Stimulated activated CD4-positive, alpha-beta T cell treated with anti-CD3 and anti-CD28 coated beads, Interleukin-1b, Interleukin-23, amount 100 ng/mL, for 24 hours (primary cell): ENCODE measurements at places on chromosomes 12 and 14.

GRCh38 chr14:99256483-99256874 is 15.5 kb downstream of the BCL11B start:
- DNase-seq: no peak

GRCh38 chr12:39145175-39145999 is 240.0 kb upstream of the CPNE8 start:
- DNase-seq: peak; percentile 7

- DNase-seq: no peak
Observed at GRCh38 chr12:1936406-1937320, 18.2 kb upstream of the CACNA2D4 start.

GRCh38 chr12:31337952-31338351 is 12.0 kb upstream of the SINHCAF start:
- no peak for DNase-seq

DNA sequence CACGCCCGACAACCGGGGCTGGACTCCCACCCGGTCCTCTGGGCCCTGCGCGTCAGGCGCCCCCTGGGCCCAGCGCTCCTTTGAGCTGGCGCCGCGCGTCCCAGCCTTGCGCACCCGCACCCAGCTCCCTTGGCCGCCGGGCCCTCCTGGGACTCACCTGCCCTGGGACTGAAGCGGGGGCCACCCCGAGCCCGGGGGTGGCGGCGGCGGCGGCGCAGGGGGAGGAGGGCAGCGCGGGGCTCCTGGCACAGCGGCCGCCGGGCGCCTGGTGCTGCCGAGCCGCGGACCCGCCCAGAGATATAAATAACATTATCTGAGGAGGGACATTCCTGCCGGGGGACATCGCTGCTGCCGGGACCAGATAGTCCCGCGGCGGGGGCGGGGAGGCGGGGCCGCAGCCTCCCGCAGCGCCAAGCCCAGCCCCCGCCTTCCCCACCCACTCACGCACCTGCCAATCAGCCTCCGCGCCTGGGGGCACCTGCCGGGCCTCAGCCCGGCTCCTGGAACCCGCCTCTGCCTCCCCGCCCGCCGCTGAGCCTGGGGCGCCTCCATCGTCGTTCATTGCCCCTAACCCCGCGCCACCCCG is at the start of gene SPTB:
SPTB (minus strand) TSS at position 273 of the 586 bp plus-strand sequence. CDS start 56,813 bp downstream, outside the sequence.
- peak; percentile 24 for DNase-seq

GRCh38 chr14:52711666-52712065 is 4.7 kb downstream of the PSMC6 start:
- DNase-seq: no peak

GRCh38 chr14:82488473-82488872 is 954.8 kb upstream of the SEL1L start:
- no peak for DNase-seq

GRCh38 chr12:124849382-124849781 is 14.3 kb downstream of the SCARB1 start:
- DNase-seq: no peak

DNA sequence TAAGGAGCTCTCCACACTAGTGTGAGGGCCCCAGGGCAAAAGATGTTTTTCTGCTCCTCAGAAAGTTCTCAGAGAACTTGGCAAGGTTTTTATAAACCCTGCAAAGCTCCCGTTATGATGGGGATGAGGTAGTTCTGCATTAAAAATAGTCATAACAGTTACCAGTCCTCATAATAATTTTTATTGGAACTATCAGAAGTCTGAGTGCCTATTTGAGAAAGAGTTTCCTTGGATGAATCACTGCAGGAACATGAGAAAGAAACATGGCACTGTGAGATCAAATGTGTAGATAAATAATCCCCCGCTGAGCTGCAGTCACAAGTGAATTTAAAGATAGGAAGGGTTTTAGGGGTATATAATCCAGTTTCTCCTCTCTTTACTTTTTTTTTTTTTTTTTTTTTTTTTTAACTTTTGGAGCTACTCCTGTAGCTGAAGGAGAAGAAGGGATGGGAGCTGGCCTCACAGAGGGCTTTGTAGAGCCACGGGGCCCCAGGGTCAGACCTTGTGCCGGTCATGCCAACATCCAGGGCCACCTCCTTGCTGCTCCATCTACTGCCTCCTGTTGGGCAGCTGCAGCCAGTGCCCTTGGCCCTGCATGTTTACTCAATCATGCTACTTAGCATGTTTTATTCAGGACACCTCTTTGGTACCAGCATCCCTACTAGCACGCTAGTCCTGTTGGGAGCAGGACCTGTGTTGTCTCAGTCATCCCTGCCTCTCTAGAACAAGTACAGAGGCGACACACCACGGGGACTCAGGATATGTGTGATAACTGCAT is 39.5 kb downstream of the EVL start:
- no peak for DNase-seq

DNA sequence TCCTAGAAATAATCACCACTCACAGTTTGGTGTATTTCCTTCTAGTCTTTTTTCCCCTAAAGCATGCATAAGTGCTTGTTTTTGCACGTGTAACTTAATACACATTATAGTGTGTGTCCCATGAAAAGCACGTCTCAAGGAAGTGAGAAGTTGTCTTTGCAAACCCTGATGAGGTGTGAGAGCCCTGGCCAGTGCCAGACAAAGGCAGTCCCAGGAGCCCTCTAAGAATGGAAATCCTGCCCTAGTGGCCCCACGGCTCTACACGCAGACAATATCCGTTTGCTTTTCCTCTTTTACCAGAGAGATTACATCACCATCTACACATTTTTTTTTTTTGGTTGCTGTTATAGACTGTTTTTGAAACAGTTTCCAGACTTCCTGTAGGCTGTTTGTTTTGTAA is 85.5 kb upstream of the FZD10 start:
- no peak for DNase-seq

GRCh38 chr12:2299206-2299605 is 246.4 kb downstream of the CACNA1C start:
- no peak for DNase-seq

GRCh38 chr12:76787689-76788088 is 23.8 kb downstream of the ZDHHC17 start:
- DNase-seq: no peak

DNA sequence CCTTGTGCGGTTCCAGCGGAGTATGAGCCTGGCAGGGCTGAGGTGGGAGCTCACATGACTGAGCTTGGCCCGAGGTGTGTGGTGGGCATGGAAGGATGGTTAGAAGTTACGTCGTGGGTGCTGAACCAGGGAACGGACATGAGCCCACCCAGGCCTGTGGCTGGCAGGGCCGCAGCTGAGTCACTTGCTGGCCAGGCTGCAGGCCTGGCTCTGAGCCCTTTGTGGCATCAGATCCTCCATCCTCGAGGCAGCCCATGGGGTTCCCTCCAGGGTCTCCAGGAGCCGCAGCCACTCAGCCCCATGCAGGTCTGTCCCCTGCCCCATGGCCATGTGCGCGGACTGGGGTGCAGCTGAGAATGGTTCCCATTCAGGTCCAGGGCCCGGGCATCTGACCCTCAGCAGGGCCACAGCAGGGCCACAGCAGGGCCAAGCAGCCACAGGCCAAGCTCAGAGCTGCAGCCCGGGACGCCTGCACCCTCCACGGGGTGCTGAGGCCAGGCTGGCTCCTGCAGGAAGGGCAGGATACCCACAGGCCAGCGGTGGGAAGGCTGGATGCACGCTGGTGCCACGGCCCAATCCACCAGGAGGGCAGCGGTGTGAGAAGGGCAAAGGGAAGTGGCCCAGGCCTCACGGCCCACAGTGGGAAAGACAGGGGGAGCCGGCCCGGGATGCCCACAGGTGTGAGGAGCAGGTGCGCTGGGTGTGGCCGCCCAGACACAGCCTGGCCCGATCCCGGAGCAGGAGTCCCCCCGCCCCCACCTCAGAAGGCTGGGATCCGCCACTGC is 26.3 kb upstream of the ULK1 start:
- no peak for DNase-seq

DNA sequence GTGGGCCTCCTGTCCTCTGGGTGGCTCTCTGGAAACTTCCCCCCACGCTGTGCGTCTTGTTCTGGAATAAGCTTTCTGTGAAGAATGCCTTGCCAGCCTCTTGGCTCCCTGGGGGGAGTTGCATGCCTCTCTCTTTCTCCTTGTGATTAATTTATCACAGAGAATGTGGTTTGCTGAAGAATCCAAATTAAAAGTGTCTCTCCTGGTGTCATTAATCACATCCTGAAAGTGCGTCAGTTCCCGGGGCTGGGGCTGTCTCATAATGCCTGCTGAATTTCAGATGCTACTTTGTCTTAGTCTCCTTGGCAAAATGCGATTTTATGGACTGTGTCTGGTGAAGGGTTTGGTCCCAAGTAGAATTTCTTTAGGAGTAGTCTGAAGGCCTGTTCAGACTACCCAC is 787.7 kb upstream of the TMEM132C start:
- DNase-seq: no peak

- no peak for DNase-seq
Observed at GRCh38 chr12:104310751-104311633, 7.5 kb downstream of the EID3 start.

GRCh38 chr12:119082016-119082415 is 96.7 kb upstream of the HSPB8 start:
- no peak for DNase-seq

- no peak for DNase-seq
Observed at GRCh38 chr14:69637503-69638031, 26.2 kb downstream of the SUSD6 start.

GRCh38 chr12:100128512-100128908 is 14.2 kb downstream of the BLTP3B start:
- DNase-seq: no peak

DNA sequence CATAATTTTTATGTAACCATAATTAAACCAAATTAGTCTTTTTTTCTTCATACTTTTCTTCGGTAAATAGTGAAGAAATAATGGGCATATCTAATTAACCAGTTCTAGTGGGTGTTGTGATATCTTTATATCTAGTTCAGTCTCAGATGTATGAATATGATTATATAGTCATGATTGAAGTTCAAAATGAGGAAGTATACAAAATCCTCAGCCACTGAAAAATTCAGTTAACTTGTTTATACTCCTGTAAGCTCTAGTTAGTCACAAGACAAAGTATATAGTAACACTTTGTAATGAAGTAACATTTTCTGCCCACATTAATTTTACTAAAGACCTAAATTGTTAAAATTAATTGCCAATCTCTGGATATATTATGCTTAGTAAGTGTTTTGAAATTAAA is 46.5 kb downstream of the CAND1 start:
- DNase-seq: no peak

- no peak for DNase-seq
Observed at GRCh38 chr14:60713513-60713912, 10.6 kb downstream of the SIX4 start.

DNA sequence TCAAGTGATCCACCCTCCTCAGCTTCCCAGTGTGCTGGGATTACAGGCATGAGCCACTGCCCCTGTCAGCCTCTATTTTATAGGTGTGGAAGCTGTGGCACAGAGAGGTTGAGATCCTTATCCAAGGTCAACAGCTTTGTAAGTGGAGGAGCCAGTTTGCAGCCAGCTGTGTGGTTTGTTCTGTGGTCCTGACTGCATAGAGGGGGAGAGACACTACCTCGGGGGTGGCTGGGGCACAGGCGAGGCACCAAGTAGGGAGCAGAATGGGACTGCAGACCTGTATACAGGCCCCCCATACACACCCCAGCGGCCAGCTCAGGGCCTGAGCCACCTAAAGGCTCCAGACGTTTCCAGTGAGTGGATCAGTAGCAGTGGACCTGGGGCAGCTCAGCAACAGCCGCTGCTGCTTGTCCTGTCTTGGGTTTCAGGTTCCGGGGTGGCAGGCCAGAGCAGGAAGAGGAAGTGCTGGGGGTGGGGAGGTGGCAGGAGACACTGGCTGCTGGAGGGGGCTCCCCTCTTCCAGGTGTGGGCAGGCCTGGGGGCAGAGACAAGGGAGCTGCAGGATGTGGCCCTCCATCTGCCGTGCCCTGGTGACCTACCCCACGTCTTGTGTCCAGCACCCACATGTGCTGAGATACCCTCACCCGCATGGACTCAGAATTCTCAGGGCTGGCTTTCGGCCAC is 11.0 kb downstream of the ORAI1 start:
- DNase-seq: no peak

DNA sequence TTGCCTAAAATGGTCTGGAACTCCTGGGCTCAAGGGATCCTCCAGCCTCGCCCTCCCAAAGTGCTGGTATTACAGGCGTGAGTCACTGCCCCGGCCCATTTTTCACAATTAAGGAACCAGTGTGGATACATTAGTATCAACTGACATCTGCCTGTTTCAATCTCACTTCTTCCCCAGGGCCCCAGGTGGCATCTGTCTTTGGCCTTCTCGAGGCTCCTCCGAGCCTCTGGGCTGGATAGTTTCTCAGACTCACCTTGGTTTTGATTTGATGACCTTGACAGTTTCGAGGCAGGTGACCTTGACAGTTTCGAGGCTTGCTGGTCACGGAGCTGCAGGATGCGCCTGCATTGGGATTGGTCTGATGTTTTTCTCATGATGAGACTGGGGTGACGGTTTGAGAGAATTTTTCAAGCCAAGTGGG is 41.0 kb upstream of the NCOR2 start:
- DNase-seq: no peak

DNA sequence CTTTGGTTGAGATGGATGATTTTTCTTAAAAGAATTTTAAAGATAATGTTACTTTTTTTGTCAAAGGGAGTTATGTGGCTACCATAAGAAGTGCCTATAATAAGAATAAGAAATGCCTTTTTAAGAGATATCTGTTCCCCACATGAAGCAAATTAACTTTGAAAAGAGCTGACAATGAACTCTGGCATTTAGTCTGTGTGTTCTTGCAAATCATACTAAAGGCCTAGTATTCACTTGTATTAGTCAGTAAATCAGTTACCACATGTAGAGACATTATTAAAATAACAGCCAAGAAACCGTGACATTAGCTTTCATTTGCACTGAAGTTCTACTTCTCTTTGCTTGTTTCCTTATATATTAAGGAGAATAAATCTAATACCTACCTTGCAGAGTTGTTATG is 296.3 kb downstream of the CCDC91 start:
- DNase-seq: no peak

DNA sequence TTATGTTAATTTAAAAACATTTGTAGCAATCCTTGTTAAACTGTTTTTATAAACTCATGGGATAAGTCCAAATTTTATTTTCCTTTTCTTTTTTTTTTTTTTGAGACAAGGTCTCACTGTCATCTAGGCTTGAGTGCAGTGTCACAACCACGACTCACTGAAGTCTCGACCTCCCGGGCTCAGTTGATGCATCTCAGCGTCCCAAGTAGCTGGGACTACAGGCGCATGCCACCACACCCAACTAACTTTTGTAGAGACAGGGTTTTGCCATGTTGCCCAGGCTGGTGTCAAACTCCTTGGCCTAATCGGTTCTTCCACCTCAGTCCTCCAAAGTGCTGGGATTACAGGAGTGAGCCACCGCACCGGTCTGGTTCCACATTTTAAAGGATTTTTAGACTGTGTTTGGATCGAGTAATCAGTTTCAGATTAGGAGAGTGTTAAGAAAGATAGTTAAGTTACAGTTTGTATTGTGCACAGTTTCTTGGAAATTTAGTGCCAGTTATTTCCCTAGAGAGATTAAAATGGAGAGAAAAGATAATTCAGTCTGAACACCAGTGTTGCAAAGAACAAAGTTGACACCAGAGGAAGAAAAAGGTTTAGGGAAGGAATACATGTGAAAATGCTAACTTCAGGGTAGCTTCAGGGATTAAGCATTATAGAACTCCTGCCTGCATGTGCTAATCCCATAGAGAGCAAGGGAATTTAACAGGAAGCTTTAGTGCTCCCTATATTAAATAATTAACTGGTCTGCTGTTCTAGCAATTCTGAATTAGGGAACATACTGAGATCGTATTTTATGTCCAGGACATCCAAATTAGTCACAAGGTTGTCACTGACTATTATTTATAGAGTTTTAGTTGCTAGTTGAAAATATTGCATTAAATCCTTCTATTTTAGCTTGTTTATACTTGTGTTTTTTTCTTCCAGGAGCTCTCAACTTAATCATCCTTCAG is 10.1 kb downstream of the RAP1B start:
- DNase-seq: no peak
